ENCODE measurements at places on chromosomes 11 and 22.

DNA sequence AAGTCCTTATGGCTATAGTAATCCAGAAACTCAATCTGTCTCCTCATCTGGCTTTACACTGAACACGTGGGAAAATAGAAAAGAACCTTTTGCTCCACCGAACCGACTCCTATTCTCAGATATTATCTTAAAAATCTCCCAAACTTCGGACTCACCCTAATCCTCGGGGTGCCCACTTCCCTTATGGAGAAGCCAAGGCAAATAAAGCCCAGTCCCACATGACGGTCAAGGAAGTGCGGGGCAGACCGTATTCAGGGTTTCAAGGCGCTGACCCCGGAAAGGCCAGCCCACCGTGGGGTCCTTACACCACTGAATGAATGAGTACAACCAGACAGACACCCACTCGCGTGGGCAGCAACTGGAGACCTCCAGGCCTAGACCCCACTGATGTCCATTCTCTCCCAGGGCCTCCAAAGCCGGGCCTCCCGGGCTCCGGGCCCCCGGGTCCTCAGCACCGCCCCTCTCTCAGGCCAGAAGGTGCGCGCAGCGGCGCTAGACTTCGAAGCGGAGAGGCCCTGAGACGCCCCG is 489 bp downstream of the NUP98 start:
- DNase-seq = no peak

- DNase-seq = no peak
Observed at GRCh38 chr22:48365386-48365785, 1462.3 kb downstream of the BRD1 start.

GRCh38 chr22:49369726-49370626 is 457.7 kb downstream of the BRD1 start:
- DNase-seq = no peak

- DNase-seq = no peak
Observed at GRCh38 chr22:33831207-33831606, 89.1 kb downstream of the LARGE1 start.

GRCh38 chr11:12205330-12205729 is 94.9 kb downstream of the MICAL2 start:
- DNase-seq = no peak

GRCh38 chr22:49997251-49997599 is 15.3 kb downstream of the IL17REL start:
- no peak for DNase-seq

GRCh38 chr11:64157631-64158394 is 8.1 kb downstream of the MACROD1 start:
- no peak for DNase-seq

GRCh38 chr11:9747828-9748227 is 84.0 kb downstream of the SWAP70 start:
- DNase-seq = no peak

DNA sequence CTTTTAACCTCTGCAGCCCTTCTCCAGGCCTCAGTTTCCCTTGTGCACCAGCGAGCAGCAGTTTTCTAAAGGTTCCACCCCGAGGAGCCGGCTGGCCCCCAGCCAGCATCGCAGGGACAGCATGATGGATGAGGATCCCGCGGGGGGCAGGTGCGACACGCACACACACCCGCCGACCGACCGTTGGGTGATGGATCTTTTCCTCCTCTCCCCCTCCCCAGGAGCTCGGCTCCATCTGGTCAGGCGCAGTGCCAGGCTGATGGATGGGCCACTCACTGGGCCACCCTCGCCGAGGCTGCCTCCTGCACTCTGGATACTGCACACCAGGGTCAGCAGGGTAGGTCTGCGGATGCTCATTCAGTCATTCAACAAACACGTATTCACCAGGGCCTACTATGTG is 12.8 kb upstream of the CABP7 start:
- DNase-seq = no peak

GRCh38 chr22:22921575-22921974 is 34.0 kb downstream of the IGLL5 start:
- no peak for DNase-seq

DNA sequence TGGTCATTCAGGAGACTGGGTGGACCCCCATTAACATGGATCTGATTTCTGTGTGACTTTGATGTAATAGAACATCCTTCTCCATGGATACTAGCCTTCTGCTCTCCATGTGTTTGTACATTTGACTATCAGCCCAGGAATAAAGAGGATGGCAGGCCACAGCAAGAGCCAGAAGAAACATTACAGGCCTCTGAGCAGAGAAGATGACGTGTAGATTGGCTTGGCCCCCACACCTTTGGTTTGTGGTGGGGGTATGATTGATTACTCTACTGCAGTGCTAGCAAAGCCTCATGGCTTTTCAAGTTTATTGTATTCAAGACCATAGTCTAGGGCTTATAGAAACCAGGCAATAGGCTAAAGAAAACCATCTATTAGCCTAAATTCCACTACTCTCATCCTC is 77.0 kb downstream of the GRAMD1B start:
- DNase-seq = no peak

GRCh38 chr22:49534386-49534785 is 293.3 kb downstream of the BRD1 start:
- DNase-seq = no peak

DNA sequence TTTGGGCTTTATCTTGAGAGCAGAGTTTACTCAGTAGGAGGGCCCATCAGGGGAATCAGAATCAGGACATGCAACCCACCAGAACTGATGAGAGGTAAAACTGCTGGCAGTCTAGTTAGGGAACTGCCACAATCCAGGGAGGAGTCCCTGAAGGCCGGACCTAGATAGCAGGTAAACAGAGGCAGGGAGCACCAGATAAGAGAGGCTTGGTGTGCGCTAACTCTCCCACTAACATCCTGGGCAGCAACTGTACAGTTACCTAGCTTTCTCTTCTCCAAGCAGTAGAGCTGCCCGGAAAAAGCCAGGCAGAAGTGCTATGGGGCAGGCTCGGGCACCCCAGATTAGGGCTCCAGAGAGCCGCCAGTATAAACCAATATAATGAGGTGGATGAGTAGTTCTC is 865 bp upstream of the AMOTL1 start:
- no peak for DNase-seq

DNA sequence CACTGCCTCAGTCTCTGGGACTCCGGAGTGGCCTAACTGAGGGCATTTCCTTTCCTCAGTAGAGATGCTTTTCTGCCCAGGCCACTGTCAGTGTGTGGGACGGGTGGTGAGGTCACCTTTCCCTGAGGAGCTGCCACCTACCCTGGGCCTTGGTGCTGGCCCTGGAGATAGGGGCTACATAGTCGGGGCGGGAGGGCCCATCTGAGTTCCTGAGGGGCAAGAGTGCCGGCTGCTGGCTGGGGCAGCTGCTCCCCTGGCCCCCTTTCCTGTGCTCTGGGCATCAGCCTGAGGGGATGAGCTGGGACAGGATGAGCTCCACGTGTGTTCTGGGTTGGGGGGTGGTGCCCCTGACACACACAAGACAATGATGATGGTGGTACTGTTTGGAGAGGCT is 5.4 kb downstream of the KCNC1 start:
- DNase-seq = no peak

DNA sequence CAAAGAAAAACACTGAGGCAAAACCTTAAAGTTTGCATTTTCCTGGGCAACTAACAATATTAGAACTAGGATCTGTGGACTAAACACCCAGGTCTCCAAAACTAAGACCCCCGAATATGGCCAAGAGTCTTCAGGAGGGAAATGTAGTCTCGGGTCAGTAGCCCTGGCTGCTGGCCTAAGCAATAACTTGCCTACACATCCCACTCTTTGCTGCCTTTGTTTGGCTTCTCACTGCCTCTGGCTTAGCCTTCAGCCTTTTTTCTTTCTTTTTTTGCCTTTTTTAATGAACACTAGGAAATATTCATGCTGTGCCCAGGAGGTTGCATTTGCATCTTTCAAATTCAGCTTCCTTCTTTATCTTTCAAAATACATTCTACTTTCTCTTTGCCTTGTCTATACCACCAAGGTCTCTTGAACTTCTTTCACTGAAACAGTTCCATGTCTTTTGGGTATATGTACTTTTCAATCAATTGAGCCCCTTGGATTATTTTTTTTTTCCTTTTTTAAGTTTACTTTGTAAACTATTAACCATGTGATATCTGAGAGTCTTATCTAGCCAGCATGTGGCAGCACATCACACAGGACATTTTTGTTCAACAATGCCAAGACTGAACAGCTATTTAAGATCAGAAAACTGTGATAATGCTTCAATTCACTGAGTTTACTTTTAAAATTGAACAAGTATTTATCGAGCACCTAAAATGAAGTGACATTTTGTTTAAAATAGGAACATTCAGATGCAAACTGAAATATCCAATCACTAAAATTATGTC is 165.0 kb upstream of the TRPC6 start:
- no peak for DNase-seq

GRCh38 chr11:102196816-102197215 is 86.6 kb downstream of the YAP1 start:
- DNase-seq = no peak

DNA sequence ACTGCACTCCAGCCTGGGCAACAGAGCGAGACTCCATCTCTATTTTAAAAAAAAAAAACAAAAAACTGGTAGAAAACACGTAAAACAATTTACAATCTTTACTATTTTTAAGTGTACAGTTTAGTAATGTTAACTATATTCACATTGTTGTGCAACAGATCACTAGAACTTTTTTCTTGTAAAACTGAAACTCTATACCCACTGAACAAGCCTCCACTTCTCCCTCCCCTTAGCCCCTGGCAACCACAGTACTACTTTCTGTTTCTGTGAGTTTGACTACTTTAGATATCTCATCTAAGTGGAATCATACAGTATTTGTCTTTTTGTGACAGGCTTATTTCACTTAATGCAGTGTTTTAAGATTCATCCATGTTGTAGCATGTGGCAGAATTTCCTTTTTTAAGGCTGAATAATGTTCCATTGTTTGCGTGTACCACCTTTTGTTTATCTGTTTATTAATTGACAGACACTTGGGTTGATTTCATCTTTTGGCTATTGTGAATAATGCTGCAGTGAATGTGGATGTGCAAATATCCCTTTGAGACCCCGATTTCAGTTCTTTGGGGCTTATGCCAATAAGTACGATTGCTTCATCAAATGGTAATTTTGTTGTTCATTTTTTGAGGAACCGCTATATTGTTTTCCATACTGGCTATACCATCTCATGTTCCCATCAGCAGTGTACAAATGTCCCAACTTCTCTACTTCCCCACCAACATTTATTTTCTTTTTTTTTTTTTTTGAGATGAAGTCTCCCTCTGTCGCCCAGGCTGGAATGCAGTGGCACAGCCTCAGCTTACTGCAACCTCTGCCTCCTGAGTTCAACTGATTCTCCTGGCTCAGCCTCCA is 11.0 kb downstream of the DDB2 start:
- DNase-seq = no peak

- no peak for DNase-seq
Observed at GRCh38 chr11:87722756-87723565, 452.3 kb downstream of the RAB38 start.

- no peak for DNase-seq
Observed at GRCh38 chr11:2736577-2737225, 36.9 kb upstream of the KCNQ1OT1 start.

GRCh38 chr22:30347255-30347892 is 9.3 kb downstream of the SF3A1 start:
- no peak for DNase-seq

GRCh38 chr11:22275600-22275999 is 62.6 kb upstream of the SLC17A6 start:
- DNase-seq = no peak

DNA sequence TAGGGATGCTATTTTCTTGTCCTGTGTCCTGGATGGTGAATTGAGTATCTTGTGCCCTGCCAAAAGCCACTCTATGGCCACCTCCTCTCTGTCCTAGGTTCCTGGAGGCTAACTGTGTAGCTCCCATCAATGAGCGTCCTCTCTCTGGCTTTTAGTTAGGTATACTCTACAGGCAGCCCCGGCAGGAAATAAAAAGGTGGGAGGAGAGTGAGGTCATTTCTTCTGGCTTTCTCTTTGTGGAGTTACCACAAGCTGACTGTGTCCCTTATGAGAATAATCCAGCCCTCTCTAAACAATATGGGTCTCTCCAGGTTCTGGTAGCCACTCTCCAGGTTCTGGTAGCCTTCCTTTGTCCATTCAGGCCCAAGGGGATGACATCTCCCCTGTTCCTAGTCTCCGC is 11.7 kb upstream of the ASPHD2 start:
- DNase-seq = no peak

DNA sequence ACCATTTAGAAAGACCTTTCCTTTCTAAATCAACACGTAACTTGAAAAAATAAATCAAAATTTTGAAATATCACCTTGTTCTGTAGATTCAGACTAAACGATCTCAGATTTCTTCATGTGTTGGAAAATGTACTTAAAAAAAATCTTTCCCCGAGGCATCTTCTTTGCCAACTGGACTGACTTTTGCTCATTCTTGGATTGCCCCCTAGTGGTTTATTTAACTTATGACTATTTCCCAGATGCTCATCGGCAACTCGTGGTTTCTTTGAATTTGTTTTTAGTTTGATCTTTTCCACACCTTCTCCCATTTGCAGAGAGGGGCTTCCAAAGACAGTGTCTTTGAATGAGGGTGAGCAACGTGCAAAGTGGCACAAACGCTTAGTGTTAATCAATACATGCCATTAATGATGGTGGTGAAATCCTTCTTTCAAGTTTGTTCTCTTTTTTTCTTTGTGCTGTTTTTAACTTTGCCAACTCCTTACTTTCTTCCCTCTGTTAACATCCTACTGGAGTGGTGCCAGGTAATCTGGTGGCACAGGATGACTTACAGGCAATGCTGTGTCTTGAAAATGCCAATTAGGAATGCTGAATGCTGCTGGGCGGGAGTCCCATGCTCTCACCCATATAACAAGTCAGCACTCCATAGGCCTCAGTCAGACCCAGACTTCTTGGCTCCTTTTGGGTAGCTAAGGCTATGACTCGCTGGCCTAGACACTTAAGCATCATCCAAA is 18.3 kb downstream of the PRSS23 start:
- DNase-seq = no peak

GRCh38 chr11:61797263-61797944 is 4.7 kb downstream of the FEN1 start:
- peak; percentile 47 for DNase-seq

- no peak for DNase-seq
Observed at GRCh38 chr22:30823015-30823370, 128.3 kb downstream of the OSBP2 start.

- no peak for DNase-seq
Observed at GRCh38 chr22:20625270-20625669, 117.9 kb downstream of the MED15 start.

DNA sequence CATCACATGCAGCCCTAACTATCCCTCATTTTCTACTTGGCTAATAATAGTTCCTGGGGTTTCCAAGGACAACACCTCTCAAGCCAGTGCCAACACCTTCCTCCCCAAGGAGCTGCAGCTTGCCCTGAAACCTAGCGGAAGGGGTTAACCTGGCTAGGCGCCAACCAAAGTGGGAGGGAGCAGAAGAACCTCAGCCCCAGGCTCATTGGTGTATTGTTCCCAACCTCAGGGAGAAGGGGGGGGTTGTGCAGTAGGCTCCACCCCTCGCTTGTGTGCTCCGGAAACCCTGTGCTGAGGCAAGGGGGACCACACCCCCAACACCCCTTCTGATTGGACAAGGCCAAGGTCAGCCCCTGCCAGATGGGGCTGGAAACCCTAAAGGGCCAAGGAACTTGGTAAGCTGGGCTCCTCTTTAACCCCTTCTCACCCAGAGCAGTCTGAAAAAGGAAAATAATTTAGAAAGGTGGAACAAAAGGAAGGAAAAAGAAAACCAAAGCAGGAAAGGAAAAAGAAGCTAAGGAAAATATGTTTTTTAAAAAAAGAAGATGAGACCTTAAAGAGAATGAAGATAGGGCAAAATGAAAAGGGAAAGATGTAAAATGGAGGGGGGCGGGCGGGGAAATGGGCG is 2.5 kb downstream of the MTA2 start:
- DNase-seq = peak; percentile 94

- DNase-seq = no peak
Observed at GRCh38 chr22:49490692-49491091, 337.0 kb downstream of the BRD1 start.

- no peak for DNase-seq
Observed at GRCh38 chr11:77517226-77517625, 43.3 kb upstream of the PAK1 start.
